ENCODE measurements at places on chromosomes 2 and 18.

DNA sequence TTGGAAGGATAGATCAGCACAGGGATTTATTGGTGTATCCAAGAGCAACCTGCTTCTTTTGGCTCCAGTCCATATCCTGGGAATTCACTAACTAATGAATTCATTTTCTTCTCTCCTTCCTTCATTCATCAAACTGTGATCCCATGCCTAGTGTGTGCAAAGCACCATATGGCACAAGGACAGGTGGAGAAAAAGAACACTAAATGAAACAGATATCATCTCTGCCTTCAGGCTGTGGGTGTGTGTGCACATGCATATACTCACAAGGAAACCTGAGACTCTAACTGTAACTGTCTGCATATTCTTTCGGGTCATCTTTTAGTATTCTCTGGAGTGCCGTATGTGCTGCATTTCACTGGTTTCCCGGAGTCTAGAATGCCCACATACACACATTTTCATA is 20.2 kb downstream of the TNP1 start:
- no peak for DNase-seq

DNA sequence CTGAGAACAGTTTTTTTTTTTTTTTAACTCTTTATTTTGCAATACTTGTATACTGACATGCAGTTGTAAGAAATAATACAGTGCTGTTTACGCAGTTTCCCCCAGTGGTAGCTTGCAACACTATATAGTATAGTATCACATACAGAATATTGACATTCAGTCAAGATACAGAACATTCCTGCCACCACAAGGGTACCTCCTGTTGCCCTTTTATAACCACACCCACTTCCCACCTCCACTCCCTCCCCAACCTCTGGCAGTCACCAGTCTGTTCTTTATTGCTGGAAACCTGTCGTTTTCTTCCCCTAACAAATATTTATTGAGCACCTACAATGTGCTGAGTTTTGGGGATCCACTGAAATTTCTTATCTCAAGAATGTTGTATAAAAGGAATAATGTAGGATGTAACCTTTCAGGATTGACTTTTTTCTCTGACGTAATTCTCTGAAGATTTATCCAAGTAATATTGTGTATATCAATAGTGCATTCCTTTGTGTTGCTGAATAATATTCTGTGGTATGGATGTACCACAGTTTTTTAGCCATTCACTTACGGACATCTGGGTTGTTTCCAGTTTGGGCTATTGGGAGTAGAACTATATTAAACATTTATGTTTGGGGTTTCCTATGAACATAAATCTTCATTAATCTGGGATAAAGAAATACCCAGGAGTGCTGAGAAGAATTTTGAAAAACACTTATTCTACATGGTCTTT is 51.4 kb upstream of the EML6 start:
- DNase-seq, result no peak

GRCh38 chr2:72803626-72804320 is 22.1 kb downstream of the EXOC6B start:
- no peak for DNase-seq

- no peak for DNase-seq
Observed at GRCh38 chr2:149021761-149022160, 16.7 kb upstream of the LYPD6B start.

DNA sequence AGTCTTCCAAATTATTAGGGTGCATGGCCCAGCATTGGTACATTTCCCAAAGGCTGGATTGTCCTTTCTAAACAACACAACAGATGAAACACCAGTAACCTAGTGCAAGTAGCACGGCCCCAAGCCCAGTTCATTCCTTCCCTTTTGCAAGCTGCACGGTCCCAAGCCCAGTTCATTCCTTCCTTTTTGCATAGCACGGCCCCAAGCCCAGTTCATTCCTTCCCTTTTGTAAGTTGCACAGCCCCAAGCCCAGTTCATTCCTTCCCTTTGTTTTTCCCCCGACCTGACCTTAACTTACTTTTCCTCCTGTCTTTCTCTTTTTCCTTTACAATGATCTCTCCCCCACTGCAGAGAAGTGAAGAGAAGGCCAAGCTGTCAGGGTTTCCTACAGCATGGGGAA is 60.9 kb downstream of the C18orf63 start:
- DNase-seq, result no peak

DNA sequence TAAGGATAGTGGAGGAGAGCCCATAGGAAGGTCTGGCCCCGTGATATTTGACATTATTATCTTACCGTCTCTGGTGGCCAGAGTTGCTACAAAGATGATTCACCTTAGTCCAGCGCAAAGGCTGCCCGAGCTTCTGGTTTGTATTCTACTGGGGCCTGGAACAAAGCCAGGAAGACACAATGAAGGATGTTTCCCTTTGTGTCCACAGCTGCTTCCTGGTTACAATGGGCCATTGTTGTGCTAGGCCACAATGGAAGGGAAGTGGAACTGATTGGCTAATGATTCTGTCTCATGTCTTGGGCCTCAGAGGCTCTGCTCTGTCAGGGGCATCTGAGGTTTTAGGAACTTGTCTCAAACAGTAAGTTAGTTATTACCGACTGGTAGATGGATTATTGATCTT is 132.2 kb downstream of the TDRD15 start:
- DNase-seq, result no peak
